CD4-positive, alpha-beta T cell treated with Interleukin-1 beta for 1 hour (primary cell): ENCODE measurements at places on chromosomes 11 and 22.

GRCh38 chr22:41565403-41566054, 4.7 kb downstream of the CSDC2 start:
- DNase-seq, result no peak

- DNase-seq, result no peak
These were observed 31.6 kb upstream of the IZUMO1R start for GRCh38 chr11:94272738-94273313.

DNA sequence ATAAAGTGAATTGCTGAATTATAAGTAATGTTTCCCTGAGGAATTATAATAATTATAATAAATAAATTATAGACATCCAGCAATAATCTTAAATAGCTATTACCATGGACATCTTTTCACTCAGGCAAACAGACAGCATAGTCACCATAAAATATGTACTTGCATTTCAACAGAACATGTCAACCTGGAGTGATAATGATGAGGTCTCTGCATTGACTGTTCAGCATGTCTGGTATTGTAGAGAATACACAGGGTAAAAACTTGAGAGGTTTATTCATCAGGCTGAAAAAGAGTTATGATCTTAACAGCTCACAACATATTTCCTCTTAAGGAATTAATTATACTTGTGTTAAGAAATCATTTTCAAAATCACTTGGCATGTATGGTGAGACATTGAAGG, 41.1 kb upstream of the TYR start:
- no peak for DNase-seq

DNA sequence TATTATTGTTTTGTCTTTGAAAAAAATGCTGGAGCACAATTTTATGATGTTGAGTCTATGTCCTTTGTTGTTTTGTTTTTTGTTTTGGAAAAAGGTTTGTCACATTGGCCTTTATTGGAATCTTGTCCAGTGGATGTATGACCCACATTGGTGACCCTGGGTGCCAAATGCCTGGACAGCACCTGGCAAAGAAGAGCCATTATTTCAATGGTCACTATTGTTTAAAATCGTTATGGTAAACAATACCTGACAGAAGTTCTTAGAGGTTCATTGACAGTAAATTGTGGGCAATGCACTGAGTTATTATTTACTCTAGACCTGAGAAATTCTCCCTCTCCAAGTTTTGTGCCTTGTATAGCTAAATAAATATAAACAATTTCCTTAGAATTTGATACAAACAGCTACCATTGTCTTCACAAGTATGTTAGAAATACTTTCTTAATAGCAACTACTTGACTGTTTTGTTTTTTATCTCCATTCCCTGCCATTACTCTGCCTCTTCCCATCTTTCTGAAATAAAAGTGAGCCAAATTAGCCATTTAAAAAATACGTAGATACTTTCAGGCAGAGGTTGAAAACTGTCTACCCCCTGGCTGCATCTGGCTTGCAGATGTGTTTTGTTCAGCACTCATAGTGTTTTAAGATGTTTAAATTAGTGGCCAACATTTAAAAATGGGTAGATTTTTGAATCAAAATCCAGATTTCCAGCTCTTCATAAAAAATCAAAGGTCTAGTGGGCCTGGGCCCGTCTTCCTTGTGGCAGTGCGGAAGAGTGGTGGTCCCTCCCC, 39.9 kb downstream of the BMAL1 start:
- no peak for DNase-seq

DNA sequence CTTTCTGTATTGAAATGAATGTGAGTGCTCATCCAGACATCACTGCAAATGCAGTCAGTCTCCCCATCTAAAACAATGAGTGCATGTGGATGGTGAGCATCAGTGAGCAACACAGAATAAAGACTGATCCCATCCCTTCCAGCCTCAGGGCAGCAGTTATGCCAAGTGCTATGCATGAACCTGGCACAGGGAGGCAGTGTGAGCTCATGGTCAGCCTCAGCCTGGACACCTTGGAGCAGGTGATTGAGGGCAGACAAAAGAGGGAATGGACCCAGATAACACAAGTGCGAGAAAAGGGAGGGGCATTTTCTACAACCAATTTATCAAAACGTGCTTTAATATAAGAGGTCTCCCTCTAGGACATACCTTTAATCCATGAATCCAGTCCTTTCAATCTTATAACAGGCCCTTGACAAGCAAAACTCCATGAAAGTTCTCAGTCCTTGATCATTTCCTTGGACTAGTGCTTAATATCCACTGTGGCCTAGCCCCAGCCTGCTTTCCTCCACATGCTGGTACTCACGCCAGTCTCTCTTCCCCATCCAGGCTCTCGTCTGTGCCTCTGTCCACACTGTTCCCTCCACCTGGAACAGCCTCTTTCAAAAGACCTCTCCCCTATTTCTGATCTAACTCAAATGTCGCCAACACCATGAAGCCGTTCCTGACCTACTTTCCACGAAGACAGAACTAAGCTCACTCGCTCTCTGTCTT, 50.5 kb upstream of the LRRC55 start:
- DNase-seq, result no peak

DNA sequence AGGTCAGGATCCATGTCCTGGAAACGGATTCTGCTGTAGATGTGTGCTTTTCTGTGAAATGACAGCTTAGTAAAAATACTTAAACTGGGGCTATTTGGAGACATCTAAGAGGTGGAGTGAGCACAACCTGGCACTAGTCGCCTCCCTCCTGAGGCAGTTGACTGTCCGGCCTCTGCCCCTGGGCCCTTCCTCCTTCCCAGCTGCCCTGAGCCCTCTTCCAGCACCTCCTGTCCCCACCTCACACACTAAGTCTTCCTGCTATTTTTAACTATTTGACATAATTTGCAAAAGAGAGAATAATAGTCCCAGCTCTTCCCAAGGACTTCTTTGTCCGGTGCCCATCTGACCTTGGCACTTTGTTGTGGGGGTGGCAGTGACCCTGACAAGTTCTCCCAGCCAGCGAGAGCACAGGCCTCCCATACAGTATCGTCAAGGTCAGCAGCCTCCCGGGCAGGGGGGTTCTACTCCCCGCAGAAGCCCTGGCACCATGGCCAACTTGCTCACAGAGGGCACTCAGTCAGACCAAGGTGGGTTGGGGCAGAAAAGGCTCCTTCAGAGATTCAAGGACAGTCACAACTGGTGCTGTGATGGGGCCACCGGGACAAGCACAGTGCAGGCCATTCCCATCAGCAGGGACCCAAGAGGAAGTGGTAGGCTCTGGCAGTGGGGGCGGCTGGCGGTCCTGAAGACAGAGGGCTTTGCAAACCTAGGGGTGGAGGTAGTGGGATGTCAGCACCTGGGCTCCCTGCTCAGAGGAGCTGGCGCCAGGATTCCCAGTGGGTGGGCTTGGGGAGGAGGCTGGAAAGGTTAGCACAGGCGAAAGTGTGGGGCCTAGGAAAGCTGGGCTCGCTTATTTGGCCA, 5.5 kb upstream of the NEAT1 start:
- DNase-seq, result peak; percentile 29

- no peak for DNase-seq
These were observed 5.9 kb upstream of the RTCB start for GRCh38 chr22:32417906-32418305.

DNA sequence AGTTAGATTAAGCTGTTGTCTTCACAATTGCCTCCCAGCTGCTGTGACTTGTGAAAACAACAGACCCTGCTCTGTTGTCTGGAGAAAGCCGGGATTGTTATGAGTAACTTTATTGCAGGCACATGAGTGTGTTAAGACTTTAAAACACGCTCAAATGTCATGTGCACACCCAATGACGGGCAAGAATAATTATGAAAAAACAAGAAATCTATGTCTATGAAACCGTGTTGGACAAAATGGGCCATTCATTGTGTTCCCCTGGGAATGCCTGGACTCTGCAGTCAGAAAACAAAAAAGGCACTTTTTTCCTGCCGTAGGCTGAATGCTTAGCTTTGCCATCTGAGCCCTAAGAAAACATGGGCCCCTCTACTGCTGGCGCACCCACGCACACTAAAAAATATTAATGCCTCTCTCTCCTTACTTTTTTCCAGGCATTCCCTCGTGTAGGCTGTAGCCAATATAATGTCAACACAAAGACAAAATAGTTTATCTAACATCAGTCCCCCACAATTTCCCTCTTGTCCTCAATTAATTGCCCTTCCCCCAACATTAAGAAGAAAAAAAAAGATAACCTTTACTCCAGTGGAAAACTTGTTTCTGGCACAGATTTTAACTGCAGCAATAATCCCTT, 207.9 kb downstream of the SOX6 start:
- no peak for DNase-seq

DNA sequence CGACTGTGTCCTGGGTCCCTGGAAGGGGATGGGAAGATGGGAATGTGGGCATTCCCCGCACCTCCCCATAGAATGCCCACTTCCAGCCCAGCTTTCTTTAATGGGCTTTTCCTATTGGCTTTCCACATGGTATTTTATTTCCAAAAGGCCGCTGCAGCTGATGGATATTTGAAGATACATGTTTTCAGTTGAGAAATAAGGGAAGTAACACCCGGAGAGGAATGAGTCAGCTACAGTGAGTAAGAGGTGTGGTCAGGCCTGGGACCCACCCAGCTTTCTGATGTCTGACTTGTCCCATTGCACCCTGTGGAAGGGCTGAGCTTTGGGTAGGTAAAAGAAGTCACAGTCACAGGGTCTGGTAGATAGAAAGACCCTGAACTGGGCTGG, 476.9 kb downstream of the MIAT start:
- peak; percentile 74 for DNase-seq

DNA sequence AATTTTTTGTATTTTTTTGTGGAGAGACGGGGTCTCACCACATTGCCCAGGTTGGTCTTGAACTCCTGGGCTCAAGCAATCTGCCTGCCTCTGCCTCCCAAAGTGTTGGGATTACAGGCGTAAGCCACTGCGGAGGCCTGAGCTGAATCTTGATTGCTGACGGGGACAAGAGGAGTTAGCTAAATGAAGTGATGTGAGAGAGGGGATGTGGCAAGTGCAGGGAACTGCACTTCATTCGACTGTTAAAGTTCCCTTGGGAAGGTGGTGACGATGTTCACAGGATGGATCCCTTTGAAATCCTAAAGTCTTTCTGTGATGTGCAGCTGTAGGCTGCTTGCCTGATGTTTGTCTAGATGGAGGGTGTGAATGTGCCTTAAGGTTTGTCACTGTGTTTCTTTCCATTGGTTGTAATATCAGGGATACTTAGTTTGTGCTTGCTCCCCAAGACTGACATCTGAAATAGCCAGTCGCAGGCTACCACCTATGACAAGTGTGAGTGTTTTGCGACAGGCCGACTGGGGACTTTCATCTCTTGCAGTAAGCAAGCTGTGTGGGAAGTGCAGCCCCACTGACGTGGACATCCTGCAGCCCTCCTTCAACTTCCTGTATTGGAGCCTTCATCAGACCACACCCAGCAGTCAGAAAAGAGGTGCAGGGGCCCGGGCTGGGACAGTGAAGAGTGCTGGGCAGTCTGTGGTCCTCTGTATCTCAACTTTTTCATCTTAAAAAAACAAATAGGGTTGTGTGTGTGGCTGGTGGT, 19.6 kb upstream of the CCDC134 start:
- DNase-seq, result peak; percentile 97

- no peak for DNase-seq
These were observed 5.1 kb downstream of the MPZL3 start for GRCh38 chr11:118247041-118247440.

GRCh38 chr22:50177537-50178470, 7.3 kb downstream of the PANX2 start:
- no peak for DNase-seq

DNA sequence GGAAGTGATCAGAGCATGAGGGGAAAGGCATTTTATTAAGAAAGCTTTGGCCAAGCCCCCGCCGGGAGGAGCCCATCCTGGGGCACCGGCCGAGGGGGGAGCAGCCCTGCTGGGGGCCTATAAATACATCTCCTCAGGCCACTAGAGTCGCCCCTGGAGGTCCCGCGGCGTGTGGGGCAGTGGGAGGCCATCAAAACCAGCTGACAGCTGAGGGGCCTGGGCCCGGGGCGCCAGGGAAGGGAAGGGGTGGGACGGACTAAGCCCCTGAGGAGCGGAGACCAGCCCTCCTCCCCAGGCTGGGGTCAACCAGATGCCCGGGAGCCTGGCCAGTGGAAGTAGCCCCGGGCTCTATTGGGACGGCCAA, 13.1 kb downstream of the SCARF2 start:
- DNase-seq, result no peak

- no peak for DNase-seq
These were observed 20.3 kb upstream of the VPS37C start for GRCh38 chr11:61181489-61181888.

DNA sequence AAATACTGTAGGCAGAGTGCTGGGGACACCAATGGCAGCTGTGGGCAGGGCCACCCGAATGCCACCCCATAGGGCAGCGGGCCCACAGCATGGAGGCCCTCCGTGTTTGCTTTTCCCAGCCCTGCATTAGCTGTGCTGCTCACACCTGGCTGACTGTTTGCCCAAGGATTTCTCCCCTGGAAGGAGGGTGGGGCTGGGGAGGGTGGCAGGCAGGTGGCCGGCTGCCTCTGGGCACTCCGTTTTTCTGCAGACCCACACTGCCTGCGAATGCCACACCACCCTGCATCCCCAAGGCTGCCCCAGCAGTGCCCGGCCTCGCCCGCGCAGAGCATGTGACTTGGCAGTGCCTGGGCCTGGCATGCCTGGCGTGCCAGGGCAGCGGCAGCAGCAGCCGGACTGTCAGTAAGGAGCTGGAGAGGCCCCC, 19.6 kb downstream of the DAGLA start:
- DNase-seq, result no peak

DNA sequence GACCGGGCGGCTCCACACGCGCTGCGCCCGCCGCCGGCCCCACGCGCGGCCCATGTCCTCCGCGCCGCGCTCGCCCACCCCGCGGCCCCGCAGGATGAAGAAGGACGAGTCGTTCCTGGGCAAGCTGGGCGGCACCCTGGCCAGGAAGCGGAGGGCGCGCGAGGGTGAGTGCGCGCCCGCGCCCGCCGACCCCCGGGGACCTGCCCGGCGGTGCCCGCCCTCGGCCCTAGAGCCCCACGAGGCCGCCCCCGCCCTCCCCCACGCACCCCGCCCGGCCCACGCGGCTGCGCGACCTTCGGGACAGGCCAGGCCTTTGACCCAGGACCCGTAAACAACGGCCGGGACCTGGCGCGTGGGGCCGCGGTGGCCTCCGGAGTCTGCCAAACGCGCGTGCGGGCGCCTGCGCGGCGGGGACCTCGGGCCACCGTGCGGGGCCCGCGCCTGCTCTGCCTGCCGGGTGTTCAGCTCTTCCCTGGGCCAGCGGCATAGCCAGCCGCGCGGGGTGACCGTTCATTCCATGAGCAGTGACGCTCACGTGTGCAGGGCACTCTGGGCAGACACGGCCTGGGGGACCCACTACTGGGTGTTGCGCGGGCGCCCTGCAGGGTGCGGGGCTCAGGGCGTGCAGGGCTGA, at the start of gene PARVB:
Gene PARVB (plus strand): TSS at position 15 of the 634 bp plus-strand sequence. CDS start 38 bp downstream, at position 53.
- peak; percentile 34 for DNase-seq

- DNase-seq, result peak; percentile 8
These were observed 39.9 kb upstream of the MYO18B start for GRCh38 chr22:25702040-25702439.

DNA sequence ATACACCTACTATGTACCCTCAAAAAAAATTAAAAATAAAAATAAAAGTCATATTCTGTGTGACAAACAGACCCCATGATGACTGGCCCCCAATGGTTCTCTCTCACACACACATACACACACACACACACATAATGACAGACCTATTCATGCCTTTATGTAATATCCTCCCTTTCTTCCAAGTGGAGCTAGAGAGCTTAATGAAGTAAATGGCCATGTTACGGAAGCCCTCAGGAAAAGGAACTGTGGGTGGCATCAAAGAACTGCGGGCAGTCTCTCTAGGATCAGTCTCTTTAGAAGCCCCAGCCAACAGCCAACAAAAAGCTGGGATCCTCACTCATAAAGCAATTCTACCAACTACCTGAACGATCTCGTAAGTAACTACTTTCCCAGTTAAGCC, 125.5 kb downstream of the SIK3 start:
- no peak for DNase-seq
